ENCODE measurements at places on chromosomes 6 and 20.

DNA sequence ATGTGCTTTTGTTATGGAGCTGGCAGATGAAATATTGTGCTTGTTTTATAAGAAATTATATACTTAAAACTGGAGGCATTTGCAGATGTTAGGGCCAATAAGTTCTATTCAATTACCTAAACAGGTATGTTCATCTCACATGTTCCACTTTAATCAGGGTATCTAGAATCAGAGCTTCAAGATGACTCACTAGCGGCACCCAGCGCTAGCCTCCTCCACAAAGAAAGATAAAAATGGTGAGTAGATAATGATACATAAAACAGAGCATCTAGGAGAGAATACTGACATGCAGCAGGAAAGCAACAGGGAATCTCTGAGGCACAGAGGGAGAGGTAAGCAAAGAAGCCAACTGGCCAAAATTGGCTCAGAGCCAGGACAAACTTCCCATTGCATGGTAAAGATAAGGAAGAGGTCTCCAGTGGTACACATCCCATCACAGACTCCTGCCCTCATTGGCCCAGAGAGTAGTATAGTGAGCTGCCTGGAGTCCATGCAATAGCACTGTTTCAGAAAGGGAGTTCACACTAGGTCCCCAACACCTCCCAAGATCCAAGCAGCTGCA lies 200.7 kb upstream of the SPTLC3 start:
- DNase-seq = no peak

- DNase-seq = no peak
These were observed 322.8 kb downstream of the CD83 start for GRCh38 chr6:14440215-14440910.

- no peak for DNase-seq
These were observed 119.0 kb upstream of the ZNF184 start for GRCh38 chr6:27591699-27592480.

GRCh38 chr20:33280000-33280680 lies 2.9 kb upstream of the BPIFB1 start:
- no peak for DNase-seq

GRCh38 chr6:93453956-93454355 lies 34.6 kb upstream of the EPHA7 start:
- no peak for DNase-seq

DNA sequence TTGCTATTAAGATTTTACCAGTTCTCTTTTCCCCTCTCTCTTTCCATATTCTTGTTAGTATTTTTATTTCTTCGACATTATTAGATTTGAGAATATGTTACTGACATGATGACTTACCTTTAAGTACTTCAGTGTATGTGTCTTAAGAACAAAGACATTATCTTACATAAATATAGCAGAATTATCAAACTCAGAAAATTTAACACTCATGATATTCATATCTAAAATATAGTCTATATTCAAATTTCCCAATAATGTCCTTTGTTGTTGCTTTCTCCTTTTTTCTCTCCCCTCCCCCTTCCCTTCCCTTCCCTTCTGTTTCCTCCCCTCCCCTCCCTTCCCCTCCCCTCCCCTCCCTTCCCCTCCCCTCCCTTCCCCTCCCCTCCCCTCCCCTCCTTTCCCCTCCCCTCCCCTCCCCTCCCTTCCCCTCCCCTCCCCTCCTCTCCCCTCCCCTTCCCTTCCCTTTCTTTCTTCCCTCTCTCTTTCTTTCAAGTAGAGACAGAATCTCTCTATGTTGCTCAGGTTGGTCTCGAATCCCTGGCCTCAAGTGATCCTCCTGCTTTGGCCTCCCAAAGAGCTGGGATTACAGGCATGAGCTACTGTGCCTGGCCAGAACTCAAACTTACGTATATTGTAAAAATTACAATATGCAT lies 56.5 kb downstream of the RSPH3 start:
- no peak for DNase-seq

GRCh38 chr20:51697096-51697826 lies 70.9 kb downstream of the ATP9A start:
- no peak for DNase-seq

DNA sequence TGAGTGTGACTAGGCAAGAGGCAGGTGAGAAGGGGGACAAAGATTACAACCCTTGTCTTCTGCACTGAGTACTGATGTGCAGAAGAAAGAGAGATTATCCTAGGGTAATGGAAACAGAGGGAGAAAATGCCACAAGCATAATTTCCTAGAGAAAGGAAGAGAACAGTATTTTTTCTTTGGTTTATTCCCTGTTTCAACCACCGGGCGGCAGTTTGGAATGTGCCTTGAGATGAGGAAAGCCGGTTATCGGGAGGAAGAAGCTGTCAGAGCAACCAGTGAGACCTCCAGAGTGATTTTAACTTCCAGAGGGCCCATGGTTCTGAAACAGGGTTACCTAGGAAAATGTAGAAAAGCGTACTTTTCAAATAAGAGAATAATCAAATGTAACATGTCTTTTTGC lies 121.4 kb downstream of the REV3L start:
- DNase-seq = peak; percentile 10

DNA sequence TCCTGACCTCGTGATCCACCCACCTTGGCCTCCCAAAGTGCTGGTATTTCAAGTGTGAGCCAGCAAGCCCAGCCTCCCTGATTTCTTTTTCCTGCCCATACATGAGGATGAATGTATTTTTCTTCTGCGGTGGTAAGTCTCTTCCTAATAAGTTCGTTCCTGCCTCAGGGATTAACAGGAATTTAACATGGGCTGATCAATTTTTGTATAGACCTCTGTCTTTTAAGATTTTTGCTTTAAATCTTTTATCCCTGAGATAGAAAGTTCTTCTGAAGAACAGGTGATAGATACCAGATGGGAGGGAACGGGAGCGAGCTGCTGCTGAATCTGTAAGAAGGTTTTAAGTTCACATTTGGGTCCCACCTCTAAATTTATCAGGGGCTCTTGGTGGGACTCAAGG lies 7.0 kb upstream of the ZNFX1 start:
- DNase-seq = no peak

GRCh38 chr20:25227317-25227831 lies 20.5 kb upstream of the PYGB start:
- peak; percentile 69 for DNase-seq

- DNase-seq = no peak
These were observed 25.4 kb downstream of the DIDO1 start for GRCh38 chr20:62900692-62901584.

- no peak for DNase-seq
These were observed 51.2 kb downstream of the NINL start for GRCh38 chr20:25533920-25534700.

DNA sequence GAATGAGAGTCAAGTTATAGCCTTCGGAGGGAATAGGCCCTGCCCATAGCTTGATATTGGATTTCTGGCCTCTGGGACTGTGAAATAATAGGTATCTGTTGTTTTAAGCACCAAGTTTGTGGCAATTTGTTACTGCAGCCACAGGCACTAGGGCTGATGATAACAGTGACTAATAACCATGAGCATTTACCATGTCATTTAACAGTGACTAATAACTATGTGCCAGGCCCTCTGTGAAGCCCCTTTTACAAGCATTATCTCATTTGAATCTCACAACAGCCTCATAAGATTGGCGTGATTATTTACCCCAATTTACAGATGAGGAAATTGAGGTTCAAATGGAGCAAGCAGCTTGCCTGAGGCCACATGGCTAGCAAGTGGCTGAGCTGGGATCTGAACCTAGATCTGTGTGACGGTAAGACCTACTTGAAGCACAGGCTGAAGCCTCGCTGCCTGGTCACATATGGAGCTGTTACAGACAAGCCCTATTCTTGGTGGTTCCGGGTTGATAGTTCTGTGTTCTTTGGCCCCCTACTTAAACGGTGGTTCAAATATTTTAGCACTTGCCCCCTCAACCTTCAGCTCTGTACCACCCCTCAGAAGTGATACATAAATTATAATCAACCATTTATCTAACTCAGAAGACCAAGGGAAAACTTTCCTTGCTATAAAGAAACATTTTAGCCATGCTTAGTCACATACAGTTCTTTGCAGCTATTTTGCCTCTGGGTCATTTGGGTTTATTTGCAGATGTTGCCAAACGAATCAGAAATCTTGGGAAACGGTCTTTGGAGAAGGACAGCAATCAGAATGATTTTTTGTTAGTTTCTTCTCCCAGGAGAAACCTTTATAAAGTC lies 98.3 kb downstream of the ELOVL5 start:
- peak; percentile 17 for DNase-seq

GRCh38 chr6:579339-579738 lies 77.6 kb downstream of the HUS1B start:
- DNase-seq = peak; percentile 26

GRCh38 chr6:116447496-116448011 lies 13.6 kb upstream of the CALHM6 start:
- peak; percentile 66 for DNase-seq

GRCh38 chr6:45855642-45856394 lies 159.8 kb downstream of the CLIC5 start:
- DNase-seq = no peak

GRCh38 chr20:45183084-45183483 lies 8.4 kb downstream of the PI3 start:
- DNase-seq = no peak

GRCh38 chr6:90216072-90216977 lies 80.3 kb downstream of the BACH2 start:
- DNase-seq = no peak

- DNase-seq = no peak
These were observed 393.8 kb upstream of the ID4 start for GRCh38 chr6:19443411-19443810.

DNA sequence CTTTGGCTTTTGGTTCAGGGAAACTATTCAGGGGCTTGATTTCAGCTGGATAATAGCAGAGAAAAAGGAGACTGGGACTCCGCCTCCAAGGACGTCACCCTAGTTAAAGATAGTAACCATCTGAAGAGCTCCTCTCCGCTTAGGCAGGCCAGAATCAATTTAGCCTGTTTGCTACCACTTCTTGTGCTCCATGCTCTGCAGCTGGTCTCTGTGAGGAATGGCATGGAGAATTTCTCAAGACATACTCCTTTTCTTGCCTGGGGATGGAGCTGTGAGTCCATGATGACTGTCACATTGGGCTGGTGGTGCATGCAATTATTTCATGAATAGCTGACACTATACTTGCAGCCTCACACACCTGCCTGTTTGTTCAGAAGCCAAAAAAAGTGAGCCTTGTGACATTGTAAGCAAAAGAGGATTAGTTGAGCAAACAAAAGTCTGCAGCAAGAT lies 61.4 kb downstream of the TXLNB start:
- no peak for DNase-seq

- no peak for DNase-seq
These were observed 860.3 kb upstream of the SLC35B3 start for GRCh38 chr6:9295644-9296043.

GRCh38 chr20:6651561-6651960 lies 115.9 kb upstream of the BMP2 start:
- no peak for DNase-seq

DNA sequence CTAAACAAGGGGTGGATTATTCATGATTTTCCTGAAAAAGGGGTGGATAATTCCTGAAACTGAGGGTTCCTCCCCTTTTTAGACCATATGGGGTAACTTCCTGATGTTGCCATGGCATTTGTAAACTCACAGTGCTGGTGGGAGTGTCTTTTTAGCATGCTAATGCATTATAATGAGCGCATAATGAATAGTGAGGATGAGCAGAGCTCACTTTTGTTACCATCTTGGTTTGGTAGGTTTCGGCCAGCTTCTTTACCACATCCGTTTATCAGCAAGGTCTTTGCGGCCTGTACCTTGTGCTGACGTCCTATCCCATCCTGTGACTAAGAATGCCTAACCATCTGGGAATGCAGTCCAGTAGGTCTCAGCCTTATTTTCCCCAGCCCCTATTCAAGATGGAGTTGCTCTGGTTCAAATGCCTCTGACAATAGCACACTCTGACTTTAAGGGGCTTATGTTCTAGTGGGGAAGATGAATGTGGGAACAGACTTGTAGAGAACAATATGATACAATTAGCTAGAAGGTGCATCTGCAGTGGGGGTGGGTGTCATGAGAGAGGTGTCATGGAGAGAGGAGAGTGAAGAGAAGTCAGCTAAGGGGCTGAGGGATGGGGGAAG lies 4.2 kb upstream of the GPR31 start:
- DNase-seq = no peak

- DNase-seq = no peak
These were observed 332.9 kb downstream of the CDKAL1 start for GRCh38 chr6:20866935-20867703.

DNA sequence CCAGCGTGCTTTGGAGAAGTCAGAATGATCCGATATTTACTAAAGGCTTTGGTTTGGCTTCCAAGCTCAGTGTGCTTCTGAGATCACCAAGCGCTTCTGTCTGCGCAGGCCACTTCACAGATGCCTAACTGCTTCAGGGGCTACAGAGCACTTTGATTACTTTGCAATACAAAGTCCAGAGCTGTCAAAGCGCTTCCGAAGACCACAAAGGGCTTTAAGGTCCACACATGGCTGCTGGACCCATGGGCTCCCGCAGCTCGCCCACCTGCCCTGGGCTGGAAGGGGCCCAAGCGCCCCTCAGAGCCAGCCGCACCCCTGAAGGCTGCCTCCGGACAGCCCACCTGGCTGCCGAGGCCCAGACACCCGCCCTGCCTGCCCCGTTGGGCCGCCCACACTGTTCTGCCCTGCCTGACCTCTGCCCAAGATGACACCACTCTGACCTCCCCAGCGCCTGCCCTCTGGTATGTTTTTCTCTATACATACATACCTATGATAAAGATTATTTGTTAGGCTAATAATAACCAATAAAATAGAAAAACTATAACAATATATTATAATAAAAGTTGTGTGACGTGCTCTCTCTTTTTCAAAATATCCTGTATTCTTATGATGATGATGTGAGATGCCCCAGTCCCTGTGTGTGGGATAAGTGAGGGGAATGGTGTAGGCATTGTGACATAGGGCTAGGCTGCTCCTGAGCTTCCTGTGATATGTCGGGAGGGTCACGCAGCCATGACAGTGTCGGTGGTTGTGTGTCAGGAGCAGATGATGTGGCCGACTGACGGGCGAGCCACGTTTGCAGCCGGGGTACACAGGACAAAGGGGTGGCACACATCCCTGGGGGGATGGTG lies 22.6 kb downstream of the DYNLT1 start:
- DNase-seq = no peak

DNA sequence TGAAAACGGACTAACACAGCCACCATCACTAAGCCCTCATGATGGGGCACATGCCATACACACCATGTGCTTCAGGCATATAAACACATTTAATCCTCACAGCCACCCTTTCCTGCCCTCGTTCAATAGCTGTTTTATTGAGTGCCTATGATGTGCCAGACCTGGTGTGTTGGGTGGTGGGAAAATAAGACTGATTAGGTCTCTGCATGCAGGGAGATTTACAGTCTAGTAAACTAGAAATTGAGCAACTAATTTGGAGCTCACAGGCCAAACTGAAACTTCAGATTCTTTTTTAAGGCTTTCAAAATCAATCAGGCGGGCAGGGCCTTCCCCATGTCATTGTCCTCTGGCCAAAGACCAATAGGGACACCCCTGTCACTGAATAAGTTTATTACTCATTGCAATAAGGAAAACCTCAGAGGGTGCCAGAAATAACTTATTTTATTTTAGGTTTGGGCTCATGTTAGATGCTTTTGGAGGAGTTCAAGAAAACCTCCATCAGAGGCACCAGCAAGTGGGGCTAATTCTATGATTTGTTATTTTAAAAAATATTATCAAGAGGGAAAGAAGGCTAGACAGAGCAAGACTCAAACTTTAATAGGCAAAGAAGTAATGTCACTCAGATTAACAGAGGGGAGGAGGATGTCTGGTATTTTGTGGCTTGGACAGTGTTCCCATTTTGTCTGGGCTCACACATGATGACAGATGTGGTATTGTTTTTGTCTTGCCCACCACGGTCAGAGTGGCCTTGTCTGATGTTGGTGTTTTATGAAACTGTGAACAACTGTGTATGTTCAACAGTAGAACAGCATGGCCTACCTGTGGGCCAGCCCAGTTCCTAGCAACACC lies 12.0 kb downstream of the ZFP64 start:
- DNase-seq = no peak

GRCh38 chr6:157770946-157771345 lies 52.1 kb upstream of the SNX9 start:
- DNase-seq = no peak
